ENCODE measurements at places on chromosomes 16 and 17. TPM values are rescaled to one million over a fixed set of nuclear protein-coding genes. Genes with fewer than 3 reads are reported as not detected.
A peak's percentile ranks its signal among the peaks of the same experiment; 100 is the strongest.

The KRTAP3-2 gene
- total RNA-seq, result not detected

The CLEC18A gene
- total RNA-seq, result 14.5 TPM

The PPY gene
- total RNA-seq, result not detected

The HS3ST3B1 gene
- 21.2 TPM for total RNA-seq

- peak; percentile 90 for DNase-seq
Measured at GRCh38 chr17:40909351-40909750, 24.3 kb upstream of the KRT20 start.

DNA sequence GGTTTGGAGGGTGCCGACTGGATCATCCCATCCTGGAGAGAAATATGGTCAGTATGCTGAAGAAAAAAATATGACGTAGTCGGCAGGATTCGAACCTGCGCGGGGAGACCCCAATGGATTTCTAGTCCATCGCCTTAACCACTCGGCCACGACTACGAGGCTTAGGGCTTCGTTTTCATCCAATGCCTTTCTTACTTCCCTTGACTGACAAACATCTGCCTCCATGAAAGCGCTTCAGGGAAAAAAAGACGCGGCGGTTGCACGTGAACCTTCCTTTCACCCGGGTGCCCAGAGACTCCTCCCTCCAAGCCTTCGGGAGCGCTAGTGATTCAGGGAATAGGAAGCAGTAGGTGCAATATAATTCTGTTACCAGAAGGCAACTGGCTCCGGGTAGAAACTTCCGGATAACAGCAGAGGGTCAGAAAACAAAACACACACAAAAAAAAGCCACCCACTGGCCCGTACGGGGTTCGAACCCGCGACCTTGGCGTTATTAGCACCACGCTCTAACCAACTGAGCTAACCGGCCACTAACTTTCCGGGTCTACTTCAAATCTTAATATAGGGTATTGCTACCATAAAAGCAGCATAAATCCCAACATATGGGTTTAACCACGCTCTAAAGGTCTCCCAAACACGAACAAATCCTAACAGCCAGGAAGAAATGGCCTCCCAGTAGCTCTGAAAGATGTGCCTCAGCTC, 16.3 kb upstream of the AURKB start:
- DNase-seq, result peak; percentile 94

GRCh38 chr16:51523400-51523799, 372.3 kb upstream of the SALL1 start:
- DNase-seq, result peak; percentile 75

DNA sequence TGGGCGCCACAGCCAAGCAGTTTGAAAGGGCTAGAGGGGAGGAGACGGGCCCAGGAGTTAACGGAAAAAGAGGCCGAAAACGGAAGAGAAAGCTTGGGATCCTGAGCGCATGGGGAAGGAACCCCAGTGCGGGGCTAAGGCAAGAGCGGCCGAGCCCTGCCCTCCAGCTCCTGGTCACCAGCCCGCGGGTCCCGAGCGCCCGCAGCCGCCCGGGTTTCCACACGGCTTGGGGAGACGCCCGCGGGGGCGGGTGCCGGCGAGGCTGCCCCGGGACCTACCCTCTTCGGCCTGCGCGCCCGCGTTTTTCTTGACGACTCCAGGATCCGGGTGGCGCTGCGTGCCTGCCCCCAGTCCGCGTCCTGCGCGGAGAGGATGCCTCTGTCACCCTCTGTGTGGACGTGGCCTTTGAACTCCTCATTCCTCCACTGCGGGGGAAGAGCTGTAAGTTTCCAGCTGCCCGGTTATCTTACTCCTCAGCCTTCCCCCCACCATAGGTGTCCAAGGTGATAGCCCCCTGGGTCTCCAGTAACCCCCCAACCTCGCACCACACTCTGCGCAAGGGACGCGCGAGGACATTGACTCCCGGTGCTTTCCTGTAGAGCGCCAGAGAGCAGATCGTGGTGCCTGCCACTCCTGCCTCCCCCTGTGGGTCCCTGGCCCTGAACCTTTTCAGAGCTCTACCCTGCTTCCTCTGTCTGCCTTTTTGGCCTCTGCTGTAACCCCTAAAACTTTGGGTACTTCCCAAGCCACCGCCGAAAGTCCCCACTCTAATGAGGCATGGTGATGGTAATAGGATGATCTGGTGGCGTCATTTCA, 1.7 kb upstream of the CDH11 start:
- DNase-seq, result peak; percentile 44

GRCh38 chr17:38320482-38320881, 23.3 kb downstream of the GPR179 start:
- no peak for DNase-seq

DNA sequence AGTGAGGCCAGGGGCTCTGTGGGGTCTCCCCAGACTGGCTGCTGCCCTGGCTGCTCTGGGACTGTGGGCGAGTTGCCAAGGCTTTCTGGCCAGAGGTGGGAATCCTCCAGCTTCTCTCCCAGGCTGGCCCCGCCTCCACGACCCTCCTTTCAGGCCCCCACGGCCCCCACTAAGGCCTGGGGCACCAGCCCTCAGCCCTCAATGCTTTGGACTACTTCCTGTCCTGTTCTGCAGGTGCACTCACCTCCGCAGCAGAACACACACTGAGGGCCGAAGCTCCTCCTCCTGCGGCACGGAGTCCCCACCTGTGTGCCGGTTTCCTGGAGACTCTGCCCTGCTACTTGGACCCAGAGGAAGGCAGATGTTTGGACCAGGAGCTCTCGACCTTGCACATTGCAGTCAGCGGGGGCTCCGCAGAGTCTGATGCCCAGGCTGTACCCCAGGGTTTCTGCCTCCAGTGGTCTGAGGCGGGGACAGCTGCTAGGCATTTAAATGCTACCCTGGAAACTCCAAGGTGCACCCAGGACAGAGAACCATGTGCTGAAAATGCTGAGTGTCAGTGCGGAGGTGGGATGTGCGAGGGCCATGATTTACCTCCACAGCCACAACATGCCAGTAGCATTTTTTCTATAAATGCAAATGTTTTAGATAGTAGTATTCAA, 223.8 kb downstream of the IRF8 start:
- DNase-seq, result no peak

The USP6 gene
- 0.09 TPM for total RNA-seq

DNA sequence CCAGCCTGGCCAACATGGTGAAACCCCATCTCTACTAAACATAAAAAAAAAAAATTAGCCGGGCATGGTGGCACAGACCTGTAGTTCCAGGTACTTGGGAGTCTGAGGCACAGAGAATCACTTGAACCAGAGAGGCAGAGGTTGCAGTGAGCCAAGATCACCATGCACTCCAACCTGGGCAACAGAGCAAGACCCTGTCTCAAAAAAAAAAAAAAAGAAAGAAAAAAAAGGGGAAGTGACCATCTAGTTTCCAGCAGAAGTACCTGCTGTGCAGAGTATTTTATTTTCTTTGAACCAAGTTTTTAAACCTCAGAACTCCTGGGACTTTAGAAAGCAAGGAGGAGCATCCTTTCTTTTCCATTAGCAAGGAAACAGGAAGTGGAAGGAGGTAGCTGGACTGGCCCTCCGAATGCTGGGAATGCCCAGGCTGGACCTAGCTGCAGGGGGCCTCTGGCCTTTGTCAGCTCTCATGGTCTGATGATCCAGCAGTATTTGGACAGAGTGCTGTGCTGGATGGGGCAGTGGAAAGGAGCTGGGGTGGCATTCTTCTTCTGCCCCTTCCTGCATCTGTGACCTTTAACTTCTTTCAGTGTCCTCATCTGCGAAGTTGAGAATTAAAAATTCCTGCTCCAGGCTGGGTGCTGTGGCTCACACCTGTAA, 6.6 kb downstream of the GID4 start:
- DNase-seq, result no peak

GRCh38 chr17:76635039-76635438, 8.5 kb downstream of the ST6GALNAC1 start:
- no peak for DNase-seq

- DNase-seq, result no peak
Measured at GRCh38 chr16:4660454-4661007, 32.8 kb upstream of the NUDT16L1 start.

The C16orf92 gene
- not detected for total RNA-seq

DNA sequence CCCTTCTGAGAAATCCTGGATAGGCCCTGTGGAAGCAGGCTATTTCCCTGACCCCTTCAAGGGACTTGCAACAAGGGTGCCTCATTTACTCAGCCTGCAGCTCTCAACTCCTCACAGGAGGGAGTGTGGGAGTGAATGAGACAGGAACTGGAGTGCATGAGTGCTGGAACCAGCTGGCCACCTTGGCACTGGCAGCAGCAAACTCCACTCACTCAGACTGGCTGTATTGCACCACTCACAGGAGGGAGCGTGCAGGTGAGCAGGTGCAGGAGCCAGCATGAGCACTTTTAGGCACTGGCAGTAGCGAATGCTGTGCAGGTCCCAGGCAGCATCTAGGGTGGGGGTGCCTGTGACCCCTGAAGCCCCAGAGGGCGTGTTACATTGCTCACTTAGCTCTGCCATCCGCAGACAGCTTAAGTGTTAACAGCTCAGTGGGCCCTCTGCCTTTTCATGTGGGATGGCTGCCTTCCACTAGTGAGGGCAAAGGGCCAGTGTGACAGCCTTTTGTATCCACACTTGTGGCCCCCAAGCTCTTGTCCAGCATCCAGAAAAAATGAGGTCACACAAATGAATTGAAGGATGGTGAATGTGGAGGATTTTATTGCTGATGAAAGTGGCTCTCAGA, 11.0 kb upstream of the ZNHIT3 start:
- DNase-seq, result no peak

DNA sequence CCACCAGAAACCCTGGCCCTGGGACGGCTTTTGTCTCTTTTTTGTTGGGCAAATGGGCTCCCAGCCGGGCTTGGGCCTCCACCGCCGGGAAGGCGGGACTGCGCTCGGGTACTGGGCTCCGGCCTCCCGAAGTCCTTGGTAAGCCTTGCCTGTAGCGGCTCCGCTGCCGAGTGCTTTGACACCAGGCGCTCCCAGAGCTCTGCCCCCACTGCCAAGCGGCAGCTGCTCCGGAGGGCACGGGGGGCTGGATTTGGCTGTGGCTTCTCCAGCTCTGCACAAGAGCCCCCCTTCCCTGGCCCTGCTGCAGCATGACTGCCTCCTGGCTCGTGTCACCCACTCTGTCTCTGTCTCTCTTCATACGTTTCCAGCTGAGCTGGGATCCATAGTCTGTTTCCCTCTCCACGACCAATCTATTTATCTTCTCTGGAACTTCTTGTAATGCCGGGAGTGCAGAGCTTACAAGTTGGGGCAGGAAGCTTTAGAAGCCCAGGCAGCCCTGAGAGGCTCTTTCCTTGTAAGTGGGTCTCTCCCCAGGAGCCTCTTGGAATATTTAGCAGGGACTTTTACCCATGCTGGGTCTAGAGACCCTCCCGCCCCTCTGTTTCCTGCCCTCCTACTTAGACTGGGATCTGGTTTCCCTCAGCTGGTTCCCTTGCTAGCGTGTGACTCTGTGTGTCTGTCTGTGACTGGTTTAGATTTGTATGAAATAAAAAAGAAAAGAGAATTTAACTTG, 246.9 kb upstream of the GSE1 start:
- peak; percentile 70 for DNase-seq
